CD4-positive, alpha-beta T cell (primary cell): ENCODE measurements at places on chromosomes 6 and 20.

DNA sequence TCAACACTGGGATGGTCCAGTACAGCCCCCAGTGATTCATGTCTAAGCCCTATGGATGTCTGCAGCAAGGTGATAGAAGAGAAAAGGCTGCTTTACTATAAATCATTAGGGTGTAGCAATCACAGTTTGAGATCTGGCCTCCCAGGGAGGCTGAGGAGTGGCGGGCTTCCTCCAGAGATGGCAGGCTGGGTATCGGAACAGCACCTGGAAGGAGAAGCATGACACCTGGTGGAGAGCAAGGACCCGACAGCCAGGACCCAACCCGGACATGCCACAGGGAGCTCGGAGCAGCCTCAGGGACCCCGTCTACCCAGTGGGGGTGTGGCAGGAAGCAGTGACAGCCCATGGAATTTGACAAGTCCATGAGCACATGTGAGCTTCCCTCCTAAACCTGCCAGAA lies 114.8 kb upstream of the CD93 start:
- no peak for DNase-seq

DNA sequence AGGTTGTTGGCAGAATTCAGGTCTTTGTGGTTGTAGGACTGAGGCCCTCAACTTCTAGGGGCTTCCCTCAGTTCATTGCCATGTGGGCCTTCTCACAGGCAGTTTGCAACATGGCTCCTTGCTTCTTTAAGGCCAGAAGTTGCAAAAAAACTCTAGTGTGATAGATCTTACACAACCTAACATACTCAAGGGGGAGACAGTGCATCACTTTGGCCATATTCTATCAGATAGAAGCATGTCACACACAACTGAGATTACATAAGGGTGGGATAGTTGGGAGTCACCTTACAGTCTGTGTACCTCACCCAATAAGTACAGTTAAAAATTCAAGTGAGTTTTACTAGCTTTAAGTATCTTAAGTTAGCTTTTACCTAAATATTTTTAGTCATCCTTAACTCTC lies 1.6 kb downstream of the SIRPD start:
- no peak for DNase-seq

GRCh38 chr6:2542858-2543218 lies 207.9 kb downstream of the MYLK4 start:
- DNase-seq: peak; percentile 82

GRCh38 chr6:54525731-54526130 lies 217.5 kb downstream of the TINAG start:
- no peak for DNase-seq

- no peak for DNase-seq
Observed at GRCh38 chr20:52483382-52483781, 291.8 kb upstream of the ZFP64 start.

- DNase-seq: no peak
Observed at GRCh38 chr6:157443066-157443800, 62.2 kb downstream of the ZDHHC14 start.

- DNase-seq: no peak
Observed at GRCh38 chr6:107821591-107821990, 2.5 kb downstream of the SCML4 start.

- peak; percentile 30 for DNase-seq
Observed at GRCh38 chr6:43334466-43335095, 26.0 kb upstream of the CRIP3 start.

DNA sequence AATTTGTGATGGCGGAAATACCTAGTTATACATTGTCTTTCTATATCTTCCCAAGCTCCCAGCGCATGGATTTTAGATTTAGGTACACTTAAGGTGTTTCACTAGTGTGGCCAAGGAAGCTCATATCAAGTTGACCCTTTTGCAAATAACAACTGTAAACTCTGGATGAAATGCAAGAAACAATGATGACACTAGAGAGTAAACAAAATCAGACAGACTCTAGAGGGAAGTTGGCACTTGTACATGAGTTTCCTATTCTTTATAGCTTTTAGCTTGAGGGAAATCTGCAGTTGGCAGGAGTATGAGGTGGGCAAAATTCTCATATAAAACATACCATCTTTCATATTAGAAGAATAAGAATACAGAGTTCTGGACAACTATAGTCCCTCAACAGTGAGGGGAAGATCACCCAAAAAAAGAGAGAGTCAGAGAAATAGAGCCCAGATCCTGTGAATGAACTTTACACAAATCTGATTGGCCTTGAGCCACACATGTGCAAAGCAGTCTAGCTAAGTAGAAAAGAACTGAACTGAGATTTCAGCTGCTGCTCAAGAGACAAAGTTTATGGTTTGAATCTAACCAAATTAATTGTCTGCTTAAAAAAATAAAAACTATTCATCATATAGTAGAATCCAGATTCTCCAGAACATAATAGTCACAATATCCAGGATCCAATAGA lies 26.1 kb downstream of the TXLNB start:
- DNase-seq: no peak

DNA sequence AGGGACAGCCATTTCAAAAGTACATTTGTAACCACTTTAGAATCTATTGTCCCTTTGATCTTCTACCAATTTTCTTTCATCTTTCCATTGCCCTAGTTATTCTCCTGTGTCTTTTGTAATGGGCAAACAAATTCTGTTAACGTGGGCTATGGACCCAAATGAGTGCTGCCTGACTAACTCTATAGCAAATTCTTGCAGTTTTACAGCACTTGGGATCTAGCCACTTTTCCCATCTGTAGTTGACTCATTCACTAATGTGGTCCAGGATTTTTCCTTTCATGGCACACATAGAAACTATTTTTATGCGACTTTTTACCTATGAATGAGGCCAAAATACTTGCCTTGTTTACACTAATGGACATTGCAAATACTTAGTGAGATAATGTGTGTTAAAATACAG lies 52.0 kb downstream of the GRIK2 start:
- no peak for DNase-seq

- no peak for DNase-seq
Observed at GRCh38 chr6:153216789-153217188, 85.7 kb upstream of the RGS17 start.

- DNase-seq: no peak
Observed at GRCh38 chr20:12241065-12241464, 323.4 kb downstream of the BTBD3 start.

DNA sequence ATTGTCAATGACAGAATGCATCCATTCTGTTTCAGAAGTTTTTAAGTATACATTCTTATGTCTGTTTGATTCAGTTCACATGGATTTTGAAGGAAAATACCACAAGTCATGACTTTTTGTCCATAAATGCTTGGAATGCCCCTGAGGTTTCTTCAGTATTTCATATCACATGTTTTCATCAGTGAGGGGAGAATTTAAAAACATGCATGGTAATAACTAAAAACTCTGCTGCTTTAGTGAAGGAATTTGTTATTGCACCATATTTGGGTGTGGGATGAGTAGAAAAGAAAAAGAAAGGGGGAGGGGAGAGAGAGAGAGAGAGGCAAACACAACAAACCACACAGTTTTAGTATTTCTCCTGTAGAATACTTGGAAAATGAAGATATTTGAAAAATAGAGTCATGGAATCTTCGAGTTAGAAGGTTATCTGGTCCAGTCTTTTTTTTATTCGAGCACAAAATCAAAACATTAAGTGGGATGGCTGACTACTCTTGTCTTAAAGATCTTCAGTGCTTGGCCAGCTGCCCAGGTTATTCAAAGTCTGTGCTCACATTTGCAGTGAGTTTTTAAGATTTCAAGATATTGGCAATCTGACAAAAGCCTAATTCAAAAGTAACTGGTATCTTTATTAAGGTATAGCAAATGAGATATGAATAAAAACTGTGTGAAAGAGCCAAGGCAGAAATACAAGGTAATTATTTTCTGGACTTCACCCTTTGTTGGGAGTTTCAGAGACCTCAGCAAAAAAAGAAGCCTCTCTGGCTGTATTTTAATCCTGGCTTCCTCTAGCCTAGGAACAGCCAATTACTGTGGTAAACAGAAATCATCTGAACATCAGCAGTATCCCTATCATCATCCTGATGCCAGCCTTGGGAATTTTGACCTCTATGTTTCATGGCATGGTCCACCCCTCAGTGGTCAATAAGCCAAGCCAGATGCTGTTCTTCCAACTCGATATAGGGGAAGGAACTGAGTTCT lies 687.9 kb upstream of the CITED2 start:
- no peak for DNase-seq

DNA sequence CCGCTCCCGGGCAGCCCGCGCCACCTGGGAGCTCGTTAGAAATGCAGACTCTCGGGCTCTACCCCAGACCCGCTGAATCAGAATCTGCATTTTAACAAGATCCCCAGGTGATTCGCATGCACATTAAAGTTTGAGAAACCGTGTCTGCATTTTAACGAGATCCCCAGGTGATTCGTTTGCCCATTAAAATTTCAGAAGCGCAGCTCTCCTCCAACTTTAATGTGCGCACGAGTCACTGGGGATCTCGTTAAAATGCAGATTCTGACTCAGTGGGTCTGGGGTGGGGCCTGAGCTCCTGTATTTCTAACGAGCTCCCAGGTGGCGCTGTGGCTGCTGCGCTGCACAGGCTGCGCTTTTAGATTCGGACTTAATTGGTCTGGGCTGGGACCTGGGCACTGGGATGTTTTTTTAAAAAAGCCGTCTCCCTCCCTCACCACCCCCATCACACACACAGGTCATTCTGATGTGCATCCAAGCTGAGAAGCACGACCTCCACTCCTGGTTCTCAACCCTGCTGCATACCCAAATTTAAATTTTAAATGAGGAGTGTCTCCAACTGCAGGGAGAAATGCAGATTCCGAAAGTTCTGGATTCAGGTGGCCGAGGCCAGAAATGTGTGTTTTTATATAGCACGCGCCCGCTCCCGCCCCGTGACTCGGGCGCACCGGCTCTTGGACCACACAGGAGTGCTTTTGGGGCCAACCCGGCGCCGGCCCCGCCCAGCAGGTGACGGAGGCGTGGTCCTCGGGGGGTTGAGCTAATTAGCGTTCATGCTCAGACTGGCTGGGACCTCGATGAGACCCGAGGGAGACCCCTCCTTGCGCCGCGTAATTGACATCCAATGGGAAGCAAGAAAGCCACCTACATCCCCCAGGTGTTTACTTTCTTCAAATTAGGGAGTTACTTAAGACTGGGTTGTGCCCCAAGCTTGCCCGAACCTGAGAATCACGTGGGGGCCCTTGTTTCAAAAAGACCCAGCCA lies 85.8 kb downstream of the ZFP64 start:
- DNase-seq: no peak

DNA sequence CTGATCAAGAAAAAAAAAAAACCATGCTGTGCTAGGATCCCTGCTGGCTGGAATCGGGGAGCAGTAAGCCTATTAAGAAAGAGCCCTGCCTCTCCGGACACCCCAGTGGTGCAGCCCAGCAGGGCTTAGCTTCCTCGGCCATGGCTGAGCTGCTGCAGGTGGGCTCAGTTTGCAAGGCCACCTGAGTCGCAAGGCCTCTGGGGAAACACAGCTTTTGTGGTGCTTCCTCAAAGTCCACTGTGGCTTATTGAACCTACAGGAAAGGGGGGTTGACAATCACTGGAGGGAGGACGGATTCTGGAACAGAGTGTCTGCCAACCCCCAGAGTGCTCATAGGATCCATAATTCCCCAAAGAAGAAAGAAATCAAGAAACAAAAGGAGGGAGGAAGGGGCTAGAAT lies 240.8 kb downstream of the SMOC2 start:
- no peak for DNase-seq

GRCh38 chr20:23631981-23632710 lies 5.6 kb downstream of the CST3 start:
- DNase-seq: no peak
